Fibroblast of skin of left quadriceps (primary cell): ENCODE measurements at places on chromosomes 12 and 14.
A peak's percentile ranks its signal among the peaks of the same experiment; 100 is the strongest.

GRCh38 chr12:120037851-120038250, 48.8 kb downstream of the BICDL1 start:
- DNase-seq = no peak

DNA sequence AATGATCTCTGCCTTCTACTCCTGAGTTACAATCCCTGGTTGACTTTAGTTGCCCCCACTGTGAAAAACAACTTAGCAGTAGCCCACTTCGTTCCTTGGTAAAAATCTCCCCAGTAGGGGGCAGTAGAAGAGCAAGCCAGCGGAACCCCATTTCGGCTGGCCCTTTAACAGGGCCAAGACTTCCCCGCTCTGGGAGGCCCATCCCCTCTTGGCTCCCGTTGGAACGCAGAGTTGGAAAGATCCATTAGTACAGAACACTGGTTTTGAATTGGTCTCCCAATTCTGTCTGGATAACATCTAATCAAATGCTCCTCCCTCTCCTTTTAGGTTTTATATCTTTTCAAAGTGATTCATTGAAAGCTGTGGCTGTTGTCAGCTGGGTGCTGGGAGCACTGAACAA, 1133.3 kb downstream of the BCL11B start:
- no peak for DNase-seq

DNA sequence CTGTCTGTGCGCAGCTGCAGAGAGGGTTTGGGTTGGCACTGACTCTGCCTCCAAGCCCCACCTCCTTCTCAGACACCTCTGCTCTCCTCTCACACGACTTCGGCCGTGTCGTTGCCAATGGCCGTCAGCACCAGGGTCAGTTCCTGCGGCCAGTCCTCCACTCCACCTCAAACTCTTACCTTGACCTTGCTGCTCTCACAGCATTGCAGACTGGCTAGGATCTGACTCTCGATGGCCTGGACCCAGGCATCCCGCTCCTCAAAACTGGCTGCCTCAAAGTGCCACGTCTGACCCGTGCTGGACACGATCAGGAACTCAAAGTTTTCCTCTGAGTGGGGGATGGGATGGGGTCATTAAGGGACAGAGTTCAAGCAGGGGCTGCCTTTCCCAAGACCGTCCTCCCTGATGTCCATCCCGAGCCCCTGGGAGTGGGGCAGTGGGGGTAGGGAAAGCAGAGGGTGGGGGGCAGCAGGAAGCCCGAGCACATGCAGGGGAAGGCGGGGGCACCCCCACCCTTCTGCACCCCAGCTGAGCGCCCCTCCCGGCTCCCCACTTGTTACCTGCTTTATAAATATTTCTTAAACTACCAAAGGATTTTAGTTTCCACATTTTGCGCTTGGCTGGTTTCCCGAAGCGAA, 10.7 kb downstream of the AGAP2 start:
- DNase-seq = no peak

DNA sequence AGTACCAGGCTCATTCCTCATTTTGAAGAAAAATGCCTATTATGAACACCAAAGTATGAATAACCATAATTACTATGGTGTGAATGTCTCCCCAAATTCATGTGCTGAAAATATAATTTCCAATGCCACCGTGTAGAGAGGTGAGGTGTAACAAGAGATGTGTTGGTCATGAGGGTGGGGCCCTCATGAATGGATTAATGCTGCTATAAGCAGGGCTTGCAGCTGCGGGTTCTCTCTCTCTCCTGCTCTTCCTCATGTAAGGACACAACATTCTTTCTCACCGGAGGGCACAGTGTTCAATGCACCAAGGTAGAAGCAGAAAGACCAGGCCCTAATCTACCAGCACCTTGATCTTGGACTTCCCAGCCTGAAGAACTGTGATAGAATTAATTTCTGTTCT, 70.0 kb downstream of the TMTC1 start:
- DNase-seq = no peak

DNA sequence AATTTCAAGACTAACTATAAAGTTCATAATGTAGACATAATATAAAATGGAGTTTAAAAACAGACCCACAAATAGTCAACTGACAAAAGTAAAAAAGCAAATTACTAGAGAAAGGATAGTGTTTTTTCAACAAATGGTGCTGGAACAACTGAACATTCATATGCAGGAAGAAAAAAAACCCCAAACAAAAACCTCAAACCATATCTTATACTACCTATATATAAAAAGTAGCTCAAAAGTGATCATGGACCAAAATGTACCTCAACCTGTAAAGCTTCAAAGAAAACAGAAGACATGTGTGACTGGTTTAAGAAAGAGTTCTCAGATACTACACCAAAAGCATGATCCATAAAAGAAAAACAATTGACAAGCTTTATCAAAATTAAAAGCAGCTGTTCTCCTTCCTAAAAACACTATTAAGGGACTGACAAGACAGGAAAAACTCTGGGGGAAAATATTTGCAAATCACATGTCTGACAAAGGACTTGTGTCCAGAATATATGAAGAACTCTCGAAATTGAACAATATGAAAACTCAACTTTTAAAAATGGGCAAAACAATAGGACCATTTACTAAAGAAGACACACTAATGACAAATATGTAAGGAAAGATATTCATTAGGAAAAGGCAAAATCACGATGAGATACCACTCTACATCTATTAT, 22.7 kb upstream of the ARID4A start:
- no peak for DNase-seq

DNA sequence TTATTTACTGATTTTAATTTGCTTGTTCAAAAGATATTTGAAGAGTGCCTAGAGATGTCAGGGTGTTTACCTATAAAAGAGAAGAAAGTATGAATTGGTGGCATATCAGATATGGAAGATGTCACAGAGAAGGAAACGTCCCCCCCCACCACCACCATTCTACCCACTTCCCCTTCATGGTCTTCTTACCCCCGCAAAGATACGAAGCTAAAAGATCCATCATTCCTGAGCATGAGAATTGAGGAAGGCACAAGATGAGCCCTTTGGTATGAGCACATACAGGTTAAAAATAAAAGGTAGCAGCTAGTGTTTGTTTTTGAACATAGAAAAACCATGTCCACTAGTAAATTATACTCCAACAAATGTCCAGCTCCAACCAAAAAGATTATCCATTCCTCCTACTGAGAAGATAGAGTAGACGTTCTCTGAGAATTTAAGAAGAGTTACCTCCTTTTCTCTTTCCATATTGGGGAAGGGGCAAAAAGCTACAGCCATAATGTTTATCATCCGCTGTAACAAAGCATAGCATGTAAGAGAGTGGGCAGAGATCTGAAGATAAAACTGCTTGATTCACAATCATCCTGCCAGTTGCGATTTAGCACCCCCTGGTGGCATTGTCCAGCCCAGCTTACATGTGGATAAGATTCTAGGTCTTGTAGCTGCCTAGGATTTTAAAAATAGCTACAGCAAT, 29.1 kb downstream of the NFYB start:
- peak; percentile 61 for DNase-seq

- no peak for DNase-seq
Observed at GRCh38 chr12:93183940-93184671, 193.6 kb upstream of the NUDT4 start.

DNA sequence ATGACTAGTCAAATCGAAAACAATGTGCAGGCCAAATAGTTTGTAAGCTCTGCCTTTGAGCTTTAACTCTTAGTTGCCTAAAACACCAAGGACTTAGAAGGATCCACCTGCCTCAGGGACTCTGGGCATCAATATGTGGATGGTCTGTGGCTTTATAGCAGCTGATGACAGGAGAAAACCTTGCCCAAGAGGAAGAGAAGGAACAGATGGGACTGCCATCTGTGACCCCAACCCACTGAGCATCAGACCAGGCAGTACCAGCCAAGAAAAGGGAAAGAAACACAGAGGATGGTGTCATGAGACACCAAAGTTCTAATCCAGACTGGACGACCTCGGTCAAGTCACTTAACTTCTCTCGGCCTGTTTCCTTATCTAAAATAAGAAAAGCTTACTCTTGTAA, 12.7 kb downstream of the TGFB3 start:
- no peak for DNase-seq

DNA sequence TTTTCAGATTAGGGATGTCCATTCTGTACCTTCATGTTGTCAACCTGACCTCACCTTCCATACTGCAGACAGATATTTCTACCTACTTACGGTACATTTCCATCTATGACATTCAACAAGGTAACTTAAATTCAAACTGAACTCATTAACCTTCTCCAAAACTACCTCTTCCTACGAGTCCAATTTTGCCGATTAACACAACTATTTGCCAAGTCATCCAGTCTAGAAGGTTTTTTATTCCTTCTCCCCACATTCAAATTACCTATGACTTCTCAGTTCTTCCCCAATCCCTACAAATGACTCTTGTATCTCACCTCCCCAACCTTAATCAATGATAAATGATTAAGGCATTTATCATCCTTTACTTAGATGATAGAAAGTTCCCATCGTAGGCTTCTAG, 23.6 kb downstream of the SPTSSA start:
- no peak for DNase-seq

DNA sequence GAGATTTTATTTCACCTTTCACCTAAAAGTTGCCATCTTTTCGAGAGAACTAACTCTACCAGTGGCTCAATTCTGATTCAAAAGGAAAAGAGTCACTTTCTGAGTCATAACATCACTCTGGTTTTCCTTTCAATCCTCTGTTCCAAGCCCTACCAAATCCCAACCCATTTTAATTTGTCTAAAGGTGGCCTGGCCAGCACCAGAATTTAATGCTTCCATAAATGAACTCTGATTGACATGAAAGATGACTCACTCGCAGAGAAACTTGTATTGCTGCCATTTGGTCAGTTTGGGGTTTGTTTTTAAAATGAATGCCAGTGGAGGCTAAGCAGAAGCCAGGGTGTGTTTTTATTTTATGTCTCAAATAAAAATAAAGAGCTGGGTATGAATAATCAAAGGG, 117.4 kb upstream of the SOX5 start:
- no peak for DNase-seq

DNA sequence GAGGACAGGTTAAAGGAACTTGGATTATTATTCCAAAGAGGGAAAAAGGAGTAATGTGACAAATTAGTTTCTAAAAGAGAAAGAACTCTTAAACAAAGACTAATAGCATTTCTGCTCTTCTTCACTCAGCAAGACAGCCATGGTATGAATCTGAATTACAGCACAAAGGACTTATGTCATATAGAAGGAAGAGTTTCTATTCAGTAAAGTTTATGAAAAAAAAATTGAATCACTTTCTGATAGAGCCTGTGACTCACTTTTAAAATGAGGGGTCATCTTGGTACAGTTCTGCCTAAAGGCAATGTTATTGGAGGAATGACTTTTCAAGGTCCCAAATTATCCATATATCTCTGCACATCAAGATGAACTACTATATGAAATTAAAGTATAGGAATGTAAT, 101.7 kb downstream of the DUSP6 start:
- DNase-seq = no peak

DNA sequence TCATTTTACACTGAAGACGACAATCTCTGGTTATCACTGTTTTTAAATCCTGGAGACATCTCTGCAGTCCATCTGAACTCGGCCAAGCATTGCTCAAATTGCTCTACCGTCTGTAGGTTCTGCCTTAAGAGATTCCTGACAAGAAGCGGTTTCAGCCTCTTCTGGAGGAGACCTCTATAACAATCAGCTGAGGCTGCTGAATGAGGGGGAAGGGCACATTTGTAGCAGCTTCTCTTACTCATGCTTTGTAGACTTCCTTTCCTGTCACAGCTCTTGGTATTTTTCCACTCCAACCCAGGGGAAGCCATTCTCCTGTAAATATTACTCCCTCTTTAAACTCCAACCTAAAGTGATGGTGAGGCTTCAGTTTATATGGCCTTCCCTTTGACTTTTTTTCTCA, 3.0 kb downstream of the ARG2 start:
- peak; percentile 53 for DNase-seq

- no peak for DNase-seq
Observed at GRCh38 chr12:67692966-67693365, 44.4 kb downstream of the DYRK2 start.
